ENCODE measurements at places on chromosomes 3 and 15.
A peak's percentile ranks its signal among the peaks of the same experiment; 100 is the strongest.

DNA sequence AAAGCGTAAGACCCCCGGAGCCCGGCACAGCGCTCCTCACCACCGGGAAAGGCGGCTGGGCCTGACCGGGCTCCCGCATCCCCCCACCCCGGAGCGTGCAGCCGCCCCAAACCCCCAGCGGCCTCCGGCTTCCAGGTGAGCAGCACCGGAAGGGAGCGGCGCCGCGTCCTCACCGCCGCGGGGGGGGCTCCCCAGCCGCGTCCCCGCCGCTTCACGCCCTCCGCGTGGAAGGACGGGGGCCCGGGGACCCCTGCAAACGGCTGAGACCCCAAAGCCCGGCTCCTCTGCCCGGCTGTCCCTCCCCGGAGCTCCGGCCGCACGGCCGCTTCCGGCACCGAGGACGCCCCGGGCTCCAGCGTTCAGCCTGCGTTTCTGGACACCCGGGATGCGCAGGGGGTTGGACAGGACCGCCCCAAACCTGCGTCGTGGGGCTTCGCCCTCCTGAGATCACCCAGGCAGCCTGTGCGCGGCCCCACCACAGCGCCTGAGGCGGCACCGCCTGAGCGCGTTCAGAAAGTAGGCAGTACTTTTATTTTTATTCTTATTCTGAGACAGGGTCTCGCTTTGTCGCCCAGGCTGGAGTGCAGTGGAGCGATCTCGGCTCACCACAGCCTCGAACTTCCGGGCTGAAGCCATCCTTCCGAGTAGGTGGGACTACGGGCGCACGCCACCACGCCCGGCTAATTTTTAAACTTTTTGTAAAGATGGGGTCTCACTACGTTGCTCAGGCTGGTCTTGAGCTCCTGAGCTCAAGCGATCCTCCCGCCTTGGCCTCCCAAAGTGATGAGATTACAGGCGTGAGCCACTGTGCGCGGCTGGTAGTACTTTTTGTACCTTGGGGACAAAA is 51.6 kb upstream of the BLM start:
- peak; percentile 60 for DNase-seq

GRCh38 chr3:5036858-5037257 is 57.6 kb downstream of the BHLHE40 start:
- DNase-seq, result no peak

DNA sequence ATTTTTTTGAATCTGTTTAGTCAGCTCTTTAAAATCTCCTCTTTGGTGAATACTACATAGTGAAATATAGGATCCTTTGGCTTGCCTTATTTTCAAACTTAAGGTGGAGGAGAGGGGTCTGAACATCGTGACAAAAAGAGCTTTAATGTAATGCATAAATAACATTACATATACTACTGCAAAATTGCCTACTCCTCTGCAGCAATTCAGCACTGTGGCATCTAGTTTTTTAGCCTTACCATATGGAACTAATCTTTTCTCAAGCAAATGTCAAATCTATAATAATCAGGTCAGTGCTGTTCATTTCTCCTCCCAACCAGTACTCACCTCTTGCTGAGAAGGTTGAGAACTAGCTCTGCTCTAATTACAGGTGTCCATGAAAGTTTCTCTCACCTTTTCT is 394.0 kb upstream of the CDIN1 start:
- no peak for DNase-seq

- DNase-seq, result no peak
Measured at GRCh38 chr3:142180761-142181362, 31.5 kb upstream of the TFDP2 start.

DNA sequence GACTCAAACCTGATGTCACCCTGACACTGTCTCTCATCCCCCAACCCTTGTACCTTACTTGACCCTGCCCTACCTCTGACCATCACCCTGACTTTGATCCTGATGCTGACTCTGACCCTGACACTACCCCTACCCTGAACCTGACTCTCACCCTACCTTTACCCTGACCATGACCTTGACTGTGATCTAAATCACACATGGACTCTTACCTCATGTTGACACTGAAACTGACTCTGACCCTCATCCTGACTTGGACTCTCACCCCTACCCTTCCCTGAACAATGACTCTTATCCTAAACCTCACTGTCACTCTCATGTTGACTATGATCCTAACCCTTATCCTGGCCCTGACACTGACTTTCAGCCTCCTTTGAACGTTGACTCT is 21.7 kb upstream of the SLC25A26 start:
- no peak for DNase-seq

DNA sequence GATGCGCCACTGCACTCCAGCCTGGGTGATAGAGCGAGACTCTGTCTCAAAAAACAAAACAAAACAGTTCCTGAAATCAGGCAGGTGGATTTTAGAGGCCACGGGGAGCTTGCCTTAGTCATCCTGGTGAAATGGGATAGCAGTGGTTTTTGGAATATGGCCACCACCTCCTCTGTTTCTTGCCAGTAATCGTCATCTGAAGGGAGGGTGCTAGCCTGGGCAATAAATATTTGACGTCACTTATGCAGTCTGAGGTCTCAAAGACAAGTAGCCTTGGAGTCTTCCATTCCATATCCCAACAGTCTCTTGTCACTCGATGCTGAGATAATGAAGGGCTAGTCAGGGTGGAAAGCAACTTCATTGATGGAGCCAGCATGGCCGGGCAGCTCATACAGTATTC is 55.2 kb downstream of the KCNAB1 start:
- DNase-seq, result no peak

GRCh38 chr3:175383371-175383770 is 524.2 kb downstream of the NAALADL2 start:
- DNase-seq, result no peak

GRCh38 chr3:12352253-12352652 is 63.4 kb downstream of the PPARG start:
- DNase-seq, result no peak

DNA sequence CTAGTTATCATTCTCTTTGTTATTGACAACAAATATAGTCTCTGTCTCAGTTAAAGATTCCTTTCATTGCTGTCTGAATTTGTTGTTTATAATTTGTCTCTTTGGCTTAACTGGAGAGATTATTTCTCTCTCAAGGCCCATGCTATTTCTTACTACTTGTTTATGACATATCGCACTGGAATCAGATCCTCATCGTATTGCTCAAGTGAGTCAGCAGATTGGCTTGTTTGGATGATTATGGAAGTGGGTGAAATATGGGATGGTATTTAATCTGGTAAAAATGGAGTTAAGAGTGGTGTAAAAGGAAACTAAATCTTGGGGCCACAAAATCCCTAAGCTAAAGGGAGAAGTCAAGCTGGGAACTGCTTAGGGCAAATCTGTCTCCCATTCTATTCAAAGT is 613.1 kb downstream of the SI start:
- DNase-seq, result no peak

DNA sequence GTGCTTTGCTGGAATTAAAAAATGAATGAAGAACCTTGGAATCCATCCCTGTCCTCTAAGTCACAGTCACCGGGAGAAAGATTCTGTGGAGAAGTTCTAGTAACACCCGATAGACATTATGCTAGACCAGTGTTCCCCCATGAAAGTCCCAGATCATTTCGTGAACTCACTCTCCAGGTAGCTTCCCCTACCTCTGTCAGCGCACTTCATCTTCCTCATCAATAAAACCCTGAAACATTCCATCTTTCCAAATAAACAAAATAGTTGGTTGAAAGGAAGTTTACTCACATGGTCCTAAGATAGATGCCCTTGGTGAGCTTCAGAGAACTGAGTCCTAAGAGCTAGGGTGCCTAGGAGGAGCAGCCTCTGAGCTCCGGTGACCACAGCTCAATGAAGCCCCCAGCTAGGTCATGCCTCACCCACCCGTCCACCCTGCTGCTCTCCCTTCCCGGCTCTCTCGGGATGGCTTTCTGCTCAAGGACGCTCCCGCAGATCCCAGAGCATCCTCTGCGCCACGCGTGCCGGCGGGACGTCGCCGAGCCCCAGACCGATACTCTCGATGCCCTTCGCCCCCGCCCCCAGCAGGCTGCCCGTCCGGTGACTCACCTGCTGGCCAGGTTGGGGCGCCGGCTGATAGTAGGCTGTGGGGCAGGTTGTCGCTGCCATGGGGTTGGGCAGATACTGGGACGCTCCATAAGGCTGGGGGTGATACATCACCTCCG is 776 bp downstream of the VGLL3 start:
- DNase-seq, result no peak

GRCh38 chr15:26232691-26233090 is 369.6 kb upstream of the ATP10A start:
- DNase-seq, result no peak

DNA sequence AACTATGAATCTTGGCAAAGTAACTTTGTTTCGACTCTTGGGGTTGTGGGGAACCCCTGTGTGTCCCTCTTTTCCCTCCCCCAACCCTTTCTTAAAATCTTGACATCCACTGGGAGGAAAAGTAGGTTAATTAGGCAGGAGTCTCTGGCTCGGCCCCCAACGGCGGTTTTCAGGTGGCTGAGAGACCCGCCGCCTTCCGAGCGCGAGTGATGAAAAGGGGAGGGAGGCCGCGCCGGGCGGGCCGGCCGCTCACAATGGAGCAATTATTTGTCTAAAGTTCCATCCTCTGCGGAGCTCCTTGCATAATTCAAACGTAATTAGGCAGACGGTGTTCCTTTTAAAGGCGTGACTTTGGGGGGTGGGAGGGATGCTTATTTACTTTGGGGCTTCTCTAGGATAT is 51.7 kb downstream of the ZIC4 start:
- DNase-seq, result no peak

DNA sequence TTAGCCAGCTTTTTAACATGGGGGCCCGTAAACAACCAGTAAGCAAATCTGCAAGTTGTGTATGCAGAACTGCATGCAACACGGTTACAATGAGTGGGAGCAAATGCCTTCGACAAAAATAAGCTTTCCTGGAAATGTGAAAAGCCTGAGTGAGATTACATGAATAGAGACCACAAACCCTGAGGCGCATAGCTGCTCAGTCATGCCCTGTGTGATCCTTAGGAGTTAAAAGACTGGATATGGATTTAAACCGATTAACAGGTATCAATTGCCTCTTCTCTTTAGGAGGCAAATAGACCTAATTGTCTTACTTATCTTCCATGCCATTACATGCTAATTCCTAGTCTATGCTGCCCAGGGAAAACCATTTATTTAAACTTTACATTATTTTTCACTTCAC is 810.3 kb downstream of the ROBO1 start:
- no peak for DNase-seq

- DNase-seq, result no peak
Measured at GRCh38 chr15:84035399-84035766, 200.2 kb upstream of the GOLGA6L4 start.

GRCh38 chr3:29144807-29145206 is 136.1 kb upstream of the RBMS3 start:
- DNase-seq, result no peak

- DNase-seq, result no peak
Measured at GRCh38 chr3:72031581-72031980, 246.6 kb upstream of the PROK2 start.

- DNase-seq, result no peak
Measured at GRCh38 chr15:26864664-26865191, 2.1 kb upstream of the GABRA5 start.

GRCh38 chr3:101615525-101615924 is 41.5 kb downstream of the PCNP start:
- DNase-seq, result no peak

- DNase-seq, result no peak
Measured at GRCh38 chr3:31948280-31948679, 32.8 kb downstream of the OSBPL10 start.

- no peak for DNase-seq
Measured at GRCh38 chr3:39137991-39138803, 15.2 kb downstream of the CSRNP1 start.

DNA sequence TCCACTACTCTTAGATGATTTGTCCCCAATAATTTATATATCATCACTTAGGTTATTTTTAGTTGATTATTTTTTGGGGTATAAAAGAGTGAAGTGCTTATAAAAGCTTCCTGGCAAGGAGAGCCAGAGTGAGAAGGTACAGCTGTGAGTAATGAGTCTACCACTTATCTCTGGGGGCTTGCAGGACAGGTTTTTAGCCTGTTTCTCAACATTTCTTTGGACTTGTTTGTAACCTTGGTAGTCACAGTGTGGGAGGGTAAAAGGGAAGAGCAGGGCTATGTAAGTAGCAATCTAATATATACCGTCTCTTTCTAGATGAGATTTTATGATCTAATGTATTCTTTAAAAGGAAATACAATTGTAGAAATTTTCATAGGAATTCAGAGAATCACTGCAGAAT is 321.3 kb upstream of the GOLIM4 start:
- DNase-seq, result no peak

DNA sequence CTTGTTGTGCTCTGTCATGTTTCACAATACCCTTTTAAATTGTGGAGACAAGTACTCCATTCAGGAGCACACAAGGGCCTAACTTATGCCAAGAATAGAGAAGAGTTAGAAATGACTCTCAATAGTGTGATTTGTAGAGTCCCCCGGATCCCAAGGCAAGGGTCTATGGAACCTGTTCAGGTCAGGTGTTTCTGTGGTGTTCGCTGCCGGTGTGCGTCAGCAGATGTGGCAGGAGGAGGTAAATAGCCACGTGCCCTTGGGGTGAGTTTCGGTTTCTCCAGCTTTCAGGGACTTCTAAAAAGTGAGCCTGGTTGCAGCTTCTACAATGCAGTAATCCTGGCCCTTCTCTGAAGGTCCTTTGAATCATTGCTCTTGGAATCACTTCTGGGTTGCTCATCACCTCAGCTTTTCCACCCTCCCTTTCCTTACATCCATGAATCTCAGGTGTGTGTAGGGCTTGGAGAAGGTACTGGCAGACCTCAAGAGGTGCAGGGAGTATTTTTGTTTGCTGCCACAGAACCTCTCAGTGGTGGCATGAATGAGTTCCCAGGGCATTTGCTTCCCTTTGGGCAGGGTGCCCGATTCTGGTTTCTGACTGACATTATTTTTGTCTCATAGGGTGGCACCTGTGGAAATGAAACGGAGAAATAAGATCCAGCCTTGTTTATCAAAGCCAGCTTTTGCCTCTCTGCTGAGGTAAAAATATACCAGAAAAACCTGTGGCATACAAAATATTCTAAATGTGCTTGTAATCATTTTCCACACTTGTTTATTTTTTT is 7.3 kb downstream of the ST3GAL6 start:
- no peak for DNase-seq

- DNase-seq, result no peak
Measured at GRCh38 chr3:126160243-126161210, 19.9 kb downstream of the ALDH1L1 start.

DNA sequence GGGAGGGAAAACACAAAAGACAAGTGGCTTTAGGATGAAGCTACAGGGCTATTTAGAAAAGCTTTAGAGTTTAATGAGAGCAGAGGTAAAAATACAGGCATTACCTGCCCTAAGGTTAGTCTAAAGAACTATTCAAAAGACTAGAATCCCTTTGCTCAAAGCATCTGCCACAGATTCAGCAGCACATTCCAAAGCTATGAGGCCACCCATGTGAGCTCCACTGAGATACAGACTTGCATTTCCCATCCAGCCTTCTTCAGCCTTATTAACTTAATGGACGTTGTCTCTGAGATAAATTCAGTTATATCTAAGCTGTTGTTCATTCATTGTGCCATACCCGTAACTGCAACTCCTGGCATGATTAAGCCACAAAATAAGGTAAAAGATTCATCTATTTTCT is 25.4 kb downstream of the CXCR6 start:
- no peak for DNase-seq

Measured in GM18507 (cell line).